ENCODE measurements at places on chromosomes 11 and 22. TPM values are rescaled to one million over a fixed set of nuclear protein-coding genes. Genes with fewer than 3 reads are reported as not detected.

- DNase-seq = no peak
These were observed 1296.6 kb downstream of the BRD1 start for GRCh38 chr22:48531108-48531507.

DNA sequence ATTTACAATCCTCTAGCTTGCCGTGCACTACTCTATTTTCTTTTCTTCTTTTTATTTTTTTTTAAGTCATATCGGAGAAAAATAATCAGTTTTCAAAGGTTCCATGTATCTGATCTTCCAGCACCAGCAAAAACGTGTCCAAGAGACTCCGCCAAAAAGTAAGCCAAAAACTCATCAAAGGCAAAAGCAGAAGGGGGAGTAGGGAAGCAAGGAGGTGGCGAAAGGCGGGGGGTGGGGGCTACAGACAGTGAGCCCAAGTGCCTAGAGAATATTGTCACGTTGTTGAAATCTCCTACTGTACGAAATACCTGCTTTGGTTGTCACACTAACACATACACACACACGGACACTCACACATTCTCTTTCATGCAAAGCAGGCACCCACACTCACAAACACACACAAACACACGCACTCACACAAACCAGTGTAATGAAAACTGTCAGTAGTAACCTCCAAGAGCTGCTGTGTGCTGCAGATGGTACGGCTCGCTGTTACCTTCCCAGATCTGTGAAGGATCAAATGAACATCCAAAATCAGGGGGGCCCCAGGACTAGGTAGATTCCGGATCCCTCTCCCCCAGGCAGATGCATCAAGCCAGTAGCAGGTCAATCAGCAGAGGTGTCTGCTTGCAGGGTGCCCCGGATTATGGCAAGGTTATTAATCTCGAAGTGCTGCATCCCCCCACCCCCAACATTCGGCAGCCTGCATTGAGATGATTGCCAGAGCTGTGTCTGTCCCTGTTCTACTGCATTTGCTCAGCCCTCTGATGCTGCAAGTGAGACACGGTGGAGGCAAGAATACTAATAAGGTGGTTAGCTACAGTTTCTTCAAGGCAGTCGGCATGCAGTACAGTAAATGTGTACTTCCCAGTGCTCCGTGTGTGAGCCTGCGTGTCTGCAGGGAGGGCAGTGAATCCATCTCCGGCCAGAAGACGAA lies at the start of gene LRRC4C:
Gene LRRC4C, minus strand, starts transcription at position 188 of the 937 bp plus-strand sequence.
- no peak for DNase-seq

DNA sequence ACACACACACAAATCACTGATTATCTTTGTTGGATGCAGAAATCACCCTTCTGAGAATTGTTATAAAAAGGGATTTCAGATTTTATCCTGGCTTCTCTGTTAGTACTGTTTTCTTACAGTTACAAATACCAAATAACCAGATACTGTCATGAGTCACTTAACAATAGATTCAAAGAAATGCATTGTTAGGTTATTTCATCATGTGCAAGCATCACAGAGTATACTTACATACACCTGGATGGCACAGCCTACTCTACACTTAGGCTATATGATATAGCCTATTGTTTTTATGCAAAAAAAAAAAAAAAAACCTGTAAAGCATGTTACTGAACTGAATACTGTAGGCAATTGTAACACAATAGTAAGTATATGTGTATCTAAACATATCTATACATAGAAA lies 319.2 kb upstream of the ARHGAP42 start:
- DNase-seq = no peak

DNA sequence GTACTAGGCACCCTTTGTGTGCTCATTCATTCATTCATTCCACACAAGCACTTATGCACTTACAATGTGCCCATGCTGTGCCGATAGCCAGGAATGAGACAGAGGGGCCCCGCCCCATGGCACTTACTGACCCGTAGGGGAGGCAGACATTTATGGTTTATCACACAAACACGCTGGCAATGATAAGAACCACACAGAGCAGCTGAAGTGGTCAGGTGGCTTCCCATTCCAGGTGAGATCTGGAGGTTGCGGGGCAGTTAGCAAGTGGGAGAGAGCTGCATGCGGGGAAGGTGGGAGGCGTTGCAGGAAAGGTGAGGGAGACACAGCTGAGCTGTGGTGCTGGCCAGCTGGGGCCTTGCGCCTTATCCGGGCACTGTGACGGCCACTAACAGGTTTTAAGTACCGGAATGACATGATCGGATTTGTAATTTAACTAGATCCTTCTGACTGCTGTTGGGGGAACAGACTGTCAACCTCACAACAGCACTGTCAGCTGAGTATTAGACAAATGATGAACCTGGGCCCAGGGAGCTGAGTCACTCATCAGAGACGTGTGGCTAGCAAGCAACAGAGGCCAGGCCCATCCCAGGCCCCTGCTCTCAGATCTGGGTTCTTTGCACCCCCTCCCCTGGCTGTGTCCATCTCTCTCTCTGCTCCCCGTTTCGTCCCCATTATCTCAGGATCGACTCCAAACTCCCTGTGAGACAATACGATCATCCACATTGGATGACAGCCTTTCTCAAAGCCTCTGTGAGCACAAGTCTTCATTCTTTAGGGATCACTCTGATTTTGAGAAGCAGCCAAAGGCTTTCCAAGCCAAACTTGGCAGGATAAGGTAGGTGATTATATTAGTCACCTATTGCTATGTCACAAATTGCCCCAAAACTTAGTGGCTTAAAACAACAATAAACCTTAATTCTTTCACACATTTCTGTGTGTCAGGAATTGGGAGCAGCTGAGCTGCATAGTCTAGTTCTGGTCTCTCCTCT lies 28.4 kb downstream of the RASD2 start:
- no peak for DNase-seq

GRCh38 chr11:112697391-112698178 lies 263.6 kb upstream of the NCAM1 start:
- no peak for DNase-seq

DNA sequence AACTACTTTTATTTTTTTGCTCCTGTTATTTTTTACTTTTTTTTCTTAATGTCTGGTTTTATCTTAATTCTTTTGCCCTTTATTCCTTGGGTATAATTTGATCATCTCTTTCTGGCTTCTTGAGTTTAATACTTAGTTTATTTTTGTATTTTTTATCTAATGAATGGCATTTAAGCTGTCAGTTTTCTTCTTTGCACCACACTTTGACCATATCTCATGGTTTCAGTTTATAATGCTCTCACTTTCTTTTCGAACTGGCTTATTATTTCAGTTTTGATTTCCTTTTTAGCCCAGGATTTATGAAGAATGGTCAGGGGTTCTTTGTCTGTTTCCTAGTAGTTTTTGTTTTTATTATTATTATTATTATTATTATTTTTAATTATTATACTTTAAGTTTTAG lies 48.3 kb downstream of the QSER1 start:
- no peak for DNase-seq

GRCh38 chr22:48843640-48844039 lies 984.0 kb downstream of the BRD1 start:
- DNase-seq = no peak

DNA sequence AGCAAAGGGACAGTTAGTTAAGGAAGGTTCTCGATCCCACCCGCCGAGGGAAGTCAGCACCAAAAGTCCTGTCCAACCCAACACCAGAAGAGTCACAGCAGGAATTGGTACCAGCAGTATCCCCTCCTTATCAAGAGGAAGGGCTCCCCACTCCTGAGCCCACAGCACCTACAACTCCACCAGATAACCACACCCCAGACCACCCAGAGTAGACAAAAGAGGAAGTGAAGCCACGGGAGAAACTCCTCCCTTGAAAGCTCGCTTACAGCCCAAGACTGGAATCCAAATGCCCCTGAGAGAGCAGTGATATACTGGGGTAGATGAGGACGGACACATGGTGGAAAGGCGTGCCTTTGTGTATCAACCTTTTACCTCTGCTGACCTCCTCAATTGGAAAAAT lies 7.3 kb upstream of the CD5 start:
- DNase-seq = peak; percentile 43

- no peak for DNase-seq
These were observed 16.8 kb downstream of the SELENOO start for GRCh38 chr22:50217543-50218152.

DNA sequence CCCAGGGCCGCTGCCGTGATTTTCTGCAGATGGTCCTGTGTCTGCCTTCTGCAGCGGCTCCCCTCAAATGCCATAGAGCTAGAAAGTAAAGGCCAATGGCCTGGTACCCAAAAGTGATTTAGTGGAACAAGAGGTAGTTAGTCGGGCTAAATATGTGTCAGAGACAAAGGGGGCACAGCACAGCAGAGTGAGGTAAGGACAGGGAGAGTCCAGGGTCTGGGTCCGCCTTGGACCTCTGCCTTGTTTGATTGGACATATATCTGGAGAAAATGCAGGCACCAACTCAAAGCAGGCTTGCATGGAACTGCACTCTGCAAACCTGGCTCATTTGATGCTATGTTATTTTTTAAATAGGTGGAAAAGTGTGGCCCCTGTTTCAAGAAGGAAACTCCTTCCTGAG lies 249.6 kb upstream of the B3GAT1 start:
- no peak for DNase-seq

GRCh38 chr11:108239076-108239475 lies 16.2 kb downstream of the ATM start:
- DNase-seq = no peak

- no peak for DNase-seq
These were observed 18.5 kb upstream of the TMEM184B start for GRCh38 chr22:38291201-38291777.

GRCh38 chr11:134557571-134558257 lies 145.7 kb upstream of the B3GAT1 start:
- DNase-seq = peak; percentile 22

- DNase-seq = no peak
These were observed 43.5 kb upstream of the CYP2D6 start for GRCh38 chr22:42174062-42174461.

DNA sequence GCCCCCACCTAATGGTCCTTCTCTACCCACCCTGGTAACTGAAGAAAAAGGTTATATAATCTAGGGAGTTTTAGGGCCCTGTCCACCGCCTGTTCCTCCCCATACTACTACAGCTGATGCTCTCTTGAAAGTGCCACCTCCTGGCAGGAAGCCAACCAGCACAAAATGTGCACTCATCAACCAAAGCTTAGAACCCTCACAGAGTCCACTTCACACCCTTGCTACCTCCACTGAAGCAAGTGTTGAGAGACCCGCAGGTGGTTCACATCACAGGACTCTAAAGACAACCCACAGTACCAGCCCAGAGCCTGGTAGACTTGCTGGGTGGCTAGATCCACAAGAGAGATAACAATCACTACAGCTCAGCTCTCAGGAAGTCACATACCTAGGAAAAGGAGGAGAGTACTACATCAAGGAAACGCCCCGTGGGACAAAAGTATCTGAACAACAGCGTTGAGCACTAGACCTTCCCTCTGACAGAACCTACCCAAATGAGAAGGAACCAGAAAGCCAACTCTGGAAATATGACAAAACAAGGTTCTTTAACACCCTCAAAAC lies 17.5 kb upstream of the OR10W1 start:
- no peak for DNase-seq

- no peak for DNase-seq
These were observed 92.8 kb upstream of the APOA1 start for GRCh38 chr11:116930177-116930576.

GRCh38 chr11:82398300-82398815 lies 335.3 kb downstream of the FAM181B start:
- DNase-seq = no peak

DNA sequence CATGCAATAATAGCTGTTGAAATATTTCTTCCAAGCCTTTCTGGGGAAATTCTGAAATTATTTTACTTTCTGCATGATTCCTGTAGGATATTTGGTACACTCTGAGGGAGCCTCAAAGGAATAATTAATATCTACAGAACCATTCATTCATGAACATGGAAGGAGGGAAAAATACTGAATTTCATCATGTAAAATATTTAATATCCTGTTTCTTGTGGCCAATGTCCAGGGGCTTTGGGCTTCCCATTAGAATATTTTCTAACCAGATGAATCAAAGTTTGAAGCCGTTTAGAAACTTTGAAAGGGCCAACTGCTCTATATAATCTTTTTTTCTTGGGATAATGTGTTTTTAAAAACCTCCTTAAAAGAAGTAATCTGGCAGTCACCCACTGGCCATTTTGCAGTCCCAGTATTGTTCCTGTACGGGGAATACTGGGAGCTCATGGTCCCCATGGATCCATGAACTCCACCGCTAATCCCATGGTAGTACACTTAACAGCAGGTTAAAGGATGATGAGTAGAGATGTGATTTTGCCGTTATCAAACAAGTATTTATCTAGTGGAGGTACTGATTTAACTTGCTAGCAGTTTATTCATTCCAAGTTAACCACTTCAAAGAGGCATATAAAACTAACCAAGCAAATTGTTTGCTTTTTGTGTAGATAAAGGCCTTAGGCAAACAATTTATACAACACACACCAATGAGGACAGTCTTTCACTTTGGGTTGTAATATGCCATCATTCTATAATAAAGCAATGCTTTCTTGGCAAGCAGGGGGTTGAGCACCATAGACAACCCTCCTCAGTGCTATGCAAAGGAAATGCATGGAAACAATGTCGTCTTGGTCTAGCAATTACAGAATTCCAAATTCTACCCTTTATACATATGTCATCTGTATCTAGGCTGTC lies 34.5 kb upstream of the BLID start:
- DNase-seq = no peak

DNA sequence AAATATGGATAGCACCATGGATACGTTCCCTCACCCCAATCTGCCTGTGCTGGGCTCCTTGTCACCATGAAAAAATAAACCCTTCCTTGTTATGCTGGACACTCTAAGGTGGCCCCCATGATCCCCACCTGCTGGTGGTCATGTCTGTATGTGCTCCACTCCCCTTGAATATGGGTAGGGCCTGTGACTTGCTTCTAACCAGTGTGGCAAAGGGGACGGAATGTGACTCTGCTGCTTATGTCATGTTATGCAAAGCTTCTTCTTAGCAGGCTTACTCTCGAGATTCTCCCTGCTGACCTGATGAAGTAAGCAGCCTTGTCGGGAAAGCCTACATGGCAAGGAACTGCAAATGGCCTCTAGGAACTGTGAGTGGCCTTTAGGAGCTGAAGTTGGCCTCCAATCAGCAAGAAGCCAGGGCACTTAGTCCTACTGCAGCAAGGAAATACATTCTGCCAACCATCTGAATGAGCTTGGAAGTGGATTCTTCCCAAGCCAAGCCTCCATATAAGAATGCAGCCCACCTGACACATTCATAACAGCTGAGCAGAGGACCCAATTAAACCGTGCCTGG lies 159.9 kb downstream of the CCDC34 start:
- DNase-seq = no peak

GRCh38 chr22:42716221-42716620 lies 4.4 kb downstream of the A4GALT start:
- no peak for DNase-seq

- no peak for DNase-seq
These were observed 5.8 kb downstream of the ARL14EP start for GRCh38 chr11:30328681-30329080.

- DNase-seq = no peak
These were observed 1.9 kb downstream of the SYVN1 start for GRCh38 chr11:65132238-65132987.

- DNase-seq = peak; percentile 79
These were observed 4.4 kb downstream of the TP53I11 start for GRCh38 chr11:44946263-44946662.

The MMP8 gene
- 0.94 TPM for total RNA-seq

The OR51B5 gene
- total RNA-seq = not detected

The RHOG gene
- total RNA-seq = 27.5 TPM

The DDIAS gene
- total RNA-seq = 0.22 TPM

The DGCR6 gene
- total RNA-seq = 7.6 TPM

The PRDX5 gene
- 208 TPM for total RNA-seq

The OR5I1 gene
- total RNA-seq = not detected

The CTTN gene
- total RNA-seq = 171 TPM

The MDK gene
- total RNA-seq = 6.2 TPM

The OR5D13 gene
- not detected for total RNA-seq
